Spinal cord (tissue), 10 donors: ENCODE measurements at places on chromosomes 6 and 20. TPM values are rescaled to one million over a fixed set of nuclear protein-coding genes. Genes with fewer than 3 reads are reported as not detected.

DNA sequence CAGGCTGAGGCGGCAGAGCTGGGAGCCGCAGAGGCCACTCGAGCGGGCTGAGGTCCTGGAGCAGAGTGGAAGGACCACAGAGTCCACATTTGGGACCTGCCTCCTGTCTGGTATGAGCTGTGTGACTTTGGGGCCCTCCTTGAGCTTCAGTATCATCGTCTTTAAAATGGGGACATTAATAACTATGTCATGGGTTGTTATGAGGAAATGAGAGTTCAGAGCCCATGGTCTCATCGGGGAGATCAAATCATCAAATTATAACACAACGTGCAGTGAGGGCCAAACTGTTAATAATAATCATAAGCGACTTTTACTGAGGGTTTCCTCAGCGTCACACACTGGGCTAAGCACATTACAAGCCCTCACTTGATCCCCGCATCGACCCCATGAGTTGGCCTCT, 49.9 kb upstream of the CCDC167 start:
- DNase-seq = no peak

DNA sequence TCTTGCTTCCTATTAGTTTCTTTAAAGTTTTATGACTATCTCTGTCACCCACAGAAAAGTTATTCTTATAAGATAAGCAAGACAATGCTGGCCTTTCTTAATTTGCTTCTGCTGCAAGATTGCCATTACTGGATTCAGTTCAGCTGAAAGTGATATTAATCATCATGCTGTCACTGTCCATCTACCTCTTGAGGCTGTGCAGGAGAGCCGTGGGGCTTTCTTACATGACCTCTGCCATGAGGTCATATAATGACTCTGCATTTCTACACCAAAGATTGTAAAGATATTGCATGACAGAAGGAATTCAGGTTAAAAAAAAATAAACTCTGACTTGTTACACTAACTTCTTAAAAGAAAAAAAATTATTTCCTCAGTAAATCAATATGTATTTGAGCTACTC, 106.9 kb downstream of the TRDN start:
- no peak for DNase-seq

Gene POU3F2
- 25.0 TPM for total RNA-seq

- DNase-seq = no peak
Measured at GRCh38 chr6:169326067-169326799, 72.6 kb upstream of the THBS2 start.

GRCh38 chr6:135861189-135861588, 9.7 kb downstream of the PDE7B start:
- no peak for DNase-seq

Gene SAMD5
- total RNA-seq = 7.8 TPM

- no peak for DNase-seq
Measured at GRCh38 chr6:45422503-45423110, 44.9 kb upstream of the SUPT3H start.

DNA sequence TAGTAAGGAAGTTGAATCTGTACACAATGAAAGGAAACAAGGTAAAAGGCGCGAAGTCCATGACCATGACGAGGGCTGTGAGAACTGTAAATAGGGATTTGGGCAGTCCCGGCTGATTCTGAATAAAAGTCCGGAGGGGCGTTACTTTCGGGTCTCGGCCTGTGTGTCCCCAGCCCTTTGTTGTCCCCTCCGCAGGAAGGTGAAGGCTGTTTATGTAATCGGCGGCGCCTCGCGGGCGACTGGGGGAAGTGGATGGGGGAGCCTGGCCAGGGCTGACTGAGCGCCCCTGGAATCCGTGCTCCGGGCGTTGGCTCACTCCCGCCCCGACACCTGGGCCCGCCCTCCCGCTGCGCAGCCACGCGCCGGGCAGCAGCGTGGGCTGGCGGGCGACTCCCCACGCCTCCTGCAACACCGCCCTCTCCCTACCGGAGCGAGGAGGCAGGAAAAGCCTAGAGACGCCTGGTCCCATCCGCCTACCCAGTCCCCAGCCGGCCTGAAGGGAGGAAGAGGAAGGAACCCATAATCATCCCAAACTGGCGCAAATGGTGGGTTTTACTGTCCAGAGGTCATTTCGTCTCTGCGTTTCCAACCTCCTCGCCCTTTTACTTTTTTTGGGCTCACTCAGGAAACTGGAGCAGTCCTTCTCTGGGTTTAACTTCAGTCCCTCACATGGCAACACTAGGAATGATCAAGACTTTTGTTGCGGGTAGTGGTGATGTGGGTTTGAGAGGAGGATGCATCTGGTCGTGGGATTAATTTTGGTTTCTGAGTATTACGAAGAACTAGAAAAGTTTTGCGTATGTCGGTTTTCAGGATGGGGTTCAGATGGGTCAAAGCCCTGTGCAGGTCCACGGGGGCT, 12.1 kb downstream of the TRIM31 start:
- DNase-seq = no peak

GRCh38 chr20:20743511-20744169, 31.2 kb upstream of the RALGAPA2 start:
- peak; percentile 95 for DNase-seq
